Amniotic epithelial cell (primary cell): ENCODE measurements at places on chromosomes 13 and 19.

DNA sequence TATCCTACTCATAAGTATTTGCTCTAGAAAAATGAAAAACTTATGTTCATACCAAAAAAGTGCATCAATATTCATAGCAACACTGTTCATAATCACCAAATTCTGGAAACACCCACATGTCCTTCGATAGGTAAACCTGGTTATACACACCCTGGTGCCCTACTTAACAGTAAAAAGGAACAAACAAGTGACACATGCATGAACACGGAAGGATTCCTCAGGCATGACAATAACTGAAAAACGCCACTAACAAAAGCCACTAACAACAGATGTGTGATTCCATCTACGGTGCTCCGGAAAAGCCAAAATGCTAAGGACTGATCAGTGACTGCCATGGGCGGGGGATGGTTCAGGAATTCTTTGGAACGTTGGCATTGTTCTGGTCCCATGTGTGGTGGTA, 65.5 kb downstream of the STK24 start:
- no peak for DNase-seq

GRCh38 chr13:73822668-73823592, 311.3 kb downstream of the KLF12 start:
- no peak for DNase-seq

- DNase-seq = no peak
These were observed 62.9 kb downstream of the GGACT start for GRCh38 chr13:100525453-100526317.

DNA sequence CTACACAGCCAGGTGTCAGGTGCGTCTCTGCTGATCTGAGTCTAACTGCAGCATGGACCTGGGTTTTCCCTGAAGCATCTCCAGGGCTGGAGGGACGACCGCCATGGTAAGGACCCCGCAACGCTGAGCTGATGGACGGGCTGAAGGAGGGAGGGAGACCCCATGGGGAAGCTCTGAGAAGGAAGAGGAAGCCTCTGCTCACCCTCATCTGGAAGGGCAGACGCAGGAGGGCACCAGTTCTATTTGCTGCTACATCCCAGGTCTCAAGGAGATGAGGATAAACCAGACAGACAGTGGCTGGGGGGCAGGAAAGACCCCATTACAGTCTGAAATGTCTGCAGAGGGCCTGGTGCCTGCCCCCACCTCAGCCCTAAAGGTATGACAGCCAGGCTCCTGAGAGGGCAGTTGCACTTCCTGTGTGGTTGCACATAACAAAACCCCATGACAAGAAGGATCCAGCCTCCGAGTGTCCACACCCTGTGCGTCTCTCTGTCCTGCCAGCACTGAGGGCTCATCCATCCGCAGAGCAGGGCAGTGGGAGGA, at the start of gene LILRA2:
LILRA2 (plus strand) TSS at position 461 of the 543 bp plus-strand sequence. CDS start 89 bp downstream, outside the sequence.
- no peak for DNase-seq

- peak; percentile 38 for DNase-seq
These were observed 211.7 kb upstream of the STARD13 start for GRCh38 chr13:33497146-33497845.

- DNase-seq = no peak
These were observed 5.5 kb downstream of the ARRDC2 start for GRCh38 chr19:18013210-18014111.

GRCh38 chr19:16446108-16446723, 25.6 kb downstream of the EPS15L1 start:
- no peak for DNase-seq

GRCh38 chr19:33261511-33262189, 36.0 kb upstream of the SLC7A10 start:
- no peak for DNase-seq

- peak; percentile 69 for DNase-seq
These were observed 2.0 kb upstream of the TSHZ3 start for GRCh38 chr19:31351056-31351854.

- no peak for DNase-seq
These were observed at the start of gene CLEC17A for GRCh38 chr19:14582894-14583340. Gene CLEC17A, plus strand, starts transcription at chr19:14583084. Its CDS starts 77 bp downstream, at chr19:14583161.

- no peak for DNase-seq
These were observed 2.3 kb downstream of the CD209 start for GRCh38 chr19:7744871-7745650.

GRCh38 chr13:66195238-66195637, 1034.9 kb downstream of the PCDH9 start:
- no peak for DNase-seq

- no peak for DNase-seq
These were observed 5.0 kb upstream of the LILRB5 start for GRCh38 chr19:54262066-54262465.

DNA sequence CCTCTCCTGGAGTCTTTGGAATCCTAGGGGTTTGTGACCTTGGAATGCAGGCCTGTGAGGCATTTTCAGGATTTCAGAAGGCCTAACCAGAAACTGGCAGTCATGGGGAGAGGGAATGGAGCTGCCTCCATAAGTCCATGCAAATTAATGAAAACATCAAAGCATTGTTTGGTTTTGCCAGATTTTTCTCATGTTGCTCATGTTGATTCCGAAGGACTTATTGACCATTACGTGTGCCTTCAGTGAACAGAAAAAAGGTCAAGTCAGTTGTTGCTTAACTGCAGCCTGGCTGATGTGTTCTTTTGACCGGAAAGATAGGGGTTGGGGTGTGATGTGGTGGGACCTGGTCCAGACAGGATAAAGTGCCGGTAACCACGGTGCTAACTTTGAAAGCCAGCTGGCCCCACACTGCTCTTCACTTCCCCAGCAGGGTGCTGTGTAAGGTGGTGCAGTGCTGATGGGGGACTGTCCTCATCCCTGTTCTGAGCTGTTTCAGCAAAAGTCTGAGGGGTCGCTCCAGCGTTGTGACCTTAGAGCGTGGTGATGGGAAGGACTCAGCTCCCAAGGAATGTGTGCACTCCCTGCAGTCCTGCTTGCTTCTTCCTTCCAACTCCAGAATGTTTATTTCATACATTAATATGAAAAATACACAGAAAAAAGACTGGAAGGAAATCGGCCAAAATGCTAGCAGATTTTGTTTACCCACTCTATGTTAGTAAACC, 3.5 kb downstream of the RNF113B start:
- peak; percentile 99 for DNase-seq

DNA sequence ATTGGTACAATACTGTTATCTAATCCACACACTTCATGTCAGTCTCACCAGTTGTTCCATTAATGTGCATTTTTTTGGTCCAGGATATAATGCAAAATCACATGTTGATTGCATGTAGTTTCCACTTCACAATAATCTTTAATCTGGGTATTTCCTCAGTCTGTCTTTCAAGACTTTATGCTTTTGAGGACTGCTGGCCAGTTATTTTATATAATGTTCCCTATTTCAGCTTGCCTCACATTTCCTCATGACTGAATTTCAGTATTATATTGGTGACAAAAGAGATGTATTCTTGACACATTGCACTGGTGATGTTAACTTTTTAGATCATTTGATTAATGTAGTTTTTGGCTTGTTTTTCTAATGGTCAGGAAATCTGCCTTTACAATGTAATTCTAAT, 368.3 kb downstream of the IRS2 start:
- DNase-seq = no peak

- peak; percentile 57 for DNase-seq
These were observed 344.0 kb downstream of the MTUS2 start for GRCh38 chr13:29164116-29164515.

GRCh38 chr19:40315812-40316470, 30.8 kb upstream of the AKT2 start:
- DNase-seq = no peak

GRCh38 chr19:20776083-20777076, at the start of gene ZNF66:
Gene ZNF66, plus strand, starts transcription at chr19:20776304. Its CDS starts 144 bp downstream, at chr19:20776448.
- peak; percentile 96 for DNase-seq

DNA sequence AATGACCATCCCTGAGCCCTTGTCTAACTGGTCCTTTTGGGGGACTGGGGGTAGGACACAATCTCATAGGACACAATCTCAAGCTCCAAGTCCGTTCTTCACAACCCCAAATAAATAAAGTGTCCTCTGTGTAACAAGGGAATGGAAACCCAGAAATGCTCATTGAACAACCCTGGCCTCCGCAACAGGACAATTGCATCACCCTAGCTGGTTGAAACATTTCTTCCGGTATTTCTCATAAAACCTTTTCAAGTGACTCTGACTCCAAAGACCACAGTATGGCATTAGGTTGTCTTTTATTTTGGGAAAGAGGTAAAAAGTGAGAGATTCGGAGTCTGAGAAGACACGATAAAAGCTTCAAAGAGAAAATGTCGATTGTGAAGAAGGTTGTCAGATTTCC, 186.6 kb downstream of the ZNF536 start:
- no peak for DNase-seq

- no peak for DNase-seq
These were observed 322.7 kb upstream of the NBEA start for GRCh38 chr13:34619326-34619725.

GRCh38 chr13:34942732-34943435, 814 bp downstream of the NBEA start:
- DNase-seq = no peak

DNA sequence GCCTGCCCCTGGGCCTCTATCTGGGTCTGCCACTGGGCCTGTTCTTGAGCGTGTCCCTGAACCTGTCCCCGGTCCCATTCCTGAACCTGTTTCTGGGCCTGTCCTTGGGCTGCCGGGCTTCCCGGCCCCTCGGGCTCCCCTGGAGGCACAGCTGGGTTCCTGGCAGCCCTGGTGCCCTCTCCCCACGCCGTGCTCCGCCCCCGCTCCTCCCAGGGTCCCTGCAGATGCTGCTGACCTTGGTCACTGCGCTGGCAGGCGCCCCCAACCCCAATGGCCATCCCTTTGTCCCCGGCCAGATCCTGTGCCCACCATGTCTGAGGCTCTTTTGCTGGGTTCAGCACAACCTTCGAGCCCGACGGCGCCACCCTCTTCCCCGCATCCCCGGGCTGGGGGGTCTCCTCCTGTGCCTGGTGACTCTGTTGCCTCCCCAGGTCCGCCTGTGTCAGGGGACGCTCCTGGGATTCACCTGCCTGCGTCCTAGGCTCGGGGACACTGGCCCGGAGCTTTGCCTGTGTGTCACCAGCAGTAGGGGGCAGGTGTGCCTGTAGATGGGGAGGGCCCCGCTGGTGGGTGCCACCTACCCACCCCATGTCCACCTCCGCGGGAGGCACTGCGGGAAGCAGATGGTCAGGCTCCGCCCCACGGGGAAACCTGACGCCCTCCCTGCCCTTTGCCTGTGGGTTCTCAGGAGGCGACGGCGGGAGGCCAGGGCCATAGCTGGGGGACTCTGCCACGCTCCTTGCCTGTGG, 41.0 kb upstream of the GRTP1 start:
- no peak for DNase-seq

DNA sequence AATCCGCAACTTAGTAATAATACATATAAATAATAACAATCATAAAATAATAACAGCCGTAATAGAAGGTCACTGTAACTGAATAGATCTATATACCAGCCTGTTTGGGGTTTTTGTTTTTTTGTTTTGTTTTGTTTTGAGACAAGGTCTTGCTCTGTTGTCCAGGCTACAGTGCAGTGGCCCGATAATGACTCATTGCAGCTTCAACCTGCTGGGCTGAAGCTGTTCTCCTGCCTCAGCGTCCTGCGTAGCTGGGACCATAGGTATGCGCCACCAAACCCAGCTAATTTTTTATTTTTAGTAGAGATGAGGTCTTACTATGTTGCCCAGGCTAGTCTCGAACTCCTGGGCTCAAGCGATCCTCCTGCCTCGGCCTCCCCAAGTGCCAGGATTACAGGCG, 950 bp downstream of the IGSF23 start:
- DNase-seq = no peak

DNA sequence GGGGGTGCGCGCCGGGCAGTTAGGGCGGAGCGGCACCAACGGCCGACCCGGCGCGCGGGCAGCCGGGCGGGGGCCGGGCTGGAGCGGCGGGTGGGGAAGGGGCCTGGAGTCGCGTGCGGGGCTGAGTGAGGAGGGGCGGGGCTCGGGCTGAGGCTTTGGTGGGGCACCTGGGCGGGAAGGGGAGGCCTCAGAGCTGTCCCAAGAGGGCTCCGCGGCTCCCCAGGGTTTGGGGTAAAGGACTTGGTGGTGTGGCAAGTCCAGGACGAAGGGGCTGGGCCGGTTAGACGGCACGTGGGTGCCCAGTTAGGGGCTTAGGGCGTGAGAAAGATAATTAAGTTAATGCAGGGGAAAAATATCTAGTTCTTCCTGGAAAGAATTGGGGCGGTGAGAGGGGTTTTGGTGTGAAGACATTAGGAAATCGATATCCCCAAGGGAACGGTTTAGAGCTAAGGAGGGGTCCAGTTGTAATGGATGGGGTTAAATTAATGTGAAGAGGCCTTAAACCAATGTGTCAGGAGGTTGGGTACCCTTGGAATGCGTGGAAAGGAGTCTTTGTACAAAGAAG, 496 bp downstream of the ZNF574 start:
- no peak for DNase-seq

GRCh38 chr19:48390188-48391099, 907 bp downstream of the KDELR1 start:
- DNase-seq = peak; percentile 67

DNA sequence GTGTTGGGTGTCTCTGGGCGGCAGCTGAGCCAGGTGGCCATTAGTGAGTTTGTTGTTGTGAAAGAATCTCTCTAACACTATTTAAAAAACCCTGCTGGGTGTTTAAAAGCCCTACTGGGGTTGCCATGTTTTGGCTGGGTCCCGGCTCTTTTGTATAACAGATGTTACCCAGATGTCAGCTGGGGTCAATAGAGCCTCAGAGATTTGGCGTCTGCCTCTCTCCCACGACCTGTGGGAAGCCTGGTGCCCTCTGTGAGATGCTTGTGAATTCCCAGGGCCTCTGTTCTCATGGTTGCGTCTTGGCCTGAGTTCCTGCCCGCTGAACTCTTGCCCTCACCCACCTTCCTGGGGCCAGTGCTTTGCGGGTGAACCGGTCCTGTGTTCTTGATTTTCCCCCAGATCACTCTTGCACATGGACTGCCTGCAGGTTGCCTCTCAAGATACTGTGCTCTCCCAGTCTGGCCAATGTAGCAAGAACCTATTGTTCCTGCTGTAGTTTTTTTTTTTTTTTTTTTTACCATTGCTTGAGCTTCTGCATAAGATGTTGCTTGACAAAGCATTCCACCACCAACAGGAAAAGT, 9.5 kb downstream of the NFILZ start:
- DNase-seq = no peak

- DNase-seq = no peak
These were observed 681 bp downstream of the SLC5A5 start for GRCh38 chr19:17872251-17873001.

GRCh38 chr19:11814700-11815035, 595 bp downstream of the ZNF440 start:
- DNase-seq = peak; percentile 39

DNA sequence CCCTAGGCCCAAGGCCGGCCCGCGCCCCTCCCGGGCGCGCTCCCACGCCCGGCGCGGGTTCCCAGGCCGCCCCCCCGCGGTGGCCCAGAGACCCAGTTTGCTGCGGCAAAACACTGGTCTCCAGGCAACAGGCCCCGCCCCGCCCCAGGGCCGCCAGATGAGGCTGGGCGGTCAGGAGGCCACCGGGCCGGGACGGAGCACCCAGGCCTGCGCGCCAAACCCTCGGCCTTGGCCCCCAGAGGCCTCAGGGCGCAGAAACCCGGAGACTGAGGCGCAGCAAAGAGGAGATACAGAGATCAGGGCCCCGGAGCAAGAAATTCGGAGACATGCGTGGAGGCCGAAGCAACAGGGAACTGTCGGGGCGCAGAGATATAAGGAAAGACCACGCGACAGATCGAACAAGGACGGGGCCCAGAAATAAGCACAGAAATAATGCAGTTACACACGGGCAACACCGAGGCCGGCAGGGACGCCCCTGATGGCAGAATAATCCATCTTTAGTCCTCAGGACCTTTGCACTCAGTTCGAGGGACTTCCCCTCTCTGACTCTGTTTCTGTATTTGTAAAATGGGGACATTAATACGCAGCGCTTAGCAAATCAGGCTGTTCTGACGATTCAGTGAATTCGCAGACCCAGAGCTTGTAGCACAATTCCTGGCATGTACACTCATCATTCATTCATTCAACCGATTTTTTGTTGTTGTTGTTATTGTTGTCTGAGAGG, 20.8 kb upstream of the ERCC1 start:
- DNase-seq = peak; percentile 72
